ENCODE measurements at places on chromosomes 7 and 10.
A peak's percentile ranks its signal among the peaks of the same experiment; 100 is the strongest.

DNA sequence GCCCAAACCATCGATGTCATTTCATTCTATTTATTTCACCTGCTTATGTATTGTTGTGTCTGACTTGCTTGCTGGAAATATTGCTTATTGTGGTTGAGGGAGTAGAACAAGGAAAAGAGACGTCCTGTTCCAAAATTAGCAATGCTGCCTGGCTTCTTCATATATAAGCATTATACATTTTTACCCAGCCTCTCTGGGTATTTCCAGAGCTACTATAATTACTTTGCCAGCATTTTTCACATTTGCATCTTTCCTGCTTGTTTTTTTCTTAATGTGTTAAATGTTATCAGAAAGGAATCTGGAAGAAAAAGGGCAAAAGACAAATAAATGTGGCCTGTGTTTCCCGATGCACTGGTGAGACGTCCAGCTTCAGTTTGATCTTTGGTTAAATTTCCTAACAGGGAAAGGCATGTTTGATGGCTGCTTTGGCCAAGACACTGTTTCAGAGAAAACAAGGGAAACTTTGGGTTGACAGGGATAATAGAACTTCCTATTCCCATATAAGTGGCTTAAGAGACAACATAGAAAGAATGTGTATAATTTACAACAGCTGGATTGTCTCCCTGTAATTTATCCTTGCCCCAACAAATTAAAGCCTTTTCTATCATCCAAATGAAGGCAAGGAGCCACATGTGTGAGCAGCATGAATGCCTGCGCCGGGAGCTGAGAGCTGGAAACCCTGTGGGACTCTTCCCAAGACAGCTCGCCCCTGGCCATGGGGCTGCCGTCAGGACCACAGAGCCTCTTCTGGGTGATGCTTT is 671.1 kb upstream of the CELF2 start:
- no peak for DNase-seq

DNA sequence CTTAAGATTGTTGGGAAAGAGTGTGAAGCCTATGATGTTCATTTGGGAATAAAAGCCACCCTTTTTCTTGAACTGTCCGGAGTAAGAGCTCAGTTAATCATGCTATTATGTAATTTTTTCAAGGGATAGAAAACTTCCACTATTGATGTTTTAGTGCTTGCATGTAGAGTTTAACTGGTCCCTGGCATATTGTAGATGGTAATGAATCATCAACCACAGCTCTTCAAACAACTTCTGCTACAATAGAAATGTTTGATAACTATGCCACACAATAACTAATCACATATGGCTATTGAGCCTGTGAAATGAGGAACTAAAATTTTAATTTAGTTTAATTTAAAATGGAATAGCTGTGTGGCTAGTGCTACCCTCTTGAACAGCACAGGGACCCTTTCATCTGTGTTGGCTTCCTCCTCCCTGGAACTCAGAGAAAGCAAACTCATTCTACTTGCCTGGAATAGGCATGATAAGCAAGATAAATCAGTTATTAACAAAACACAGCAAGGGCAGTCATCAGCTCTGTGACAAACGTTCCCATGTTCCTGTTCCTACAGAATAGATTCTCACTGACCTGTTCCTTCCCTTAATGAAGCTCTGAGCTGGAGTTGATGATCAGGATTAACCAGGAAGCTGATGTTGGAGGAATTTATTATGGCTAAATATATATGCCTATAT is 4.9 kb upstream of the SRI start:
- peak; percentile 88 for DNase-seq

- no peak for DNase-seq
These were observed 665.3 kb downstream of the TNS3 start for GRCh38 chr7:46916581-46916980.

DNA sequence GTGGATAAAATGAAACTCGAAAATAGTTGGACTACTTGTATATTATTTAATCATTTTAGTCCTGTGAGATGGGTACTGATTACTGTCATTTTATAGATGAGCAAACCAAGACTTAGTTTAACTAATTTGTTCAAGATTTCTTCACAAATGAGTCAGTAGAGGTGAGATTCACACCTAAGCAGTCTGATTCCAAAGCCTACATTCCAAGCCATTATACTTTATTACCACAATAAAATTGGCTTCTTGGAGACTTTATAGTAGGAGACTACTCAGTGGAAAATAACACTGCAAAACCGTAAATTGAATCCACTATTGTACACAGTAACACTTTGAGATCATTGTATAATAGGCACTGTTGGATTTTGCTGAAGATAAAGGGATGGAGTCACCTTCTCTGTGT is 2.2 kb downstream of the PHTF2 start:
- DNase-seq: no peak

DNA sequence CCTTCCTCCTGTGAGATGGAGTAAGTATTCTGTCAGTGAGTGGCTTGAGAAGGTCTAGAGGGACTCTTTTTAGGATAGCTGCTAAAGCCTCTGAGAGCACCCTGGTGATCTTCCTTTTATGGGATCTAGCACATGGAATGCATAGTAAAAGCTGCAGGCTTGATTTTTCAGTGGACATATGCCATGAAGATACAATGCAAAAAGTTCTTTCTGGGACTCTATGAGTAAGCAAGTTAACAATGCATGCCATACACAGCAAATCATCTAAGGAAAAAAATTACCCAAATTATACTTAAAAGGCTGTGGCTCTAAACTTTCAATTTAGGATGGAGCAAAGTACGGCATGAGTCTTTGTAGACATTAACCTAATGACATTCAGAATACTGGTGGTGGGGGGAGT is 154.5 kb downstream of the SGMS1 start:
- peak; percentile 17 for DNase-seq

DNA sequence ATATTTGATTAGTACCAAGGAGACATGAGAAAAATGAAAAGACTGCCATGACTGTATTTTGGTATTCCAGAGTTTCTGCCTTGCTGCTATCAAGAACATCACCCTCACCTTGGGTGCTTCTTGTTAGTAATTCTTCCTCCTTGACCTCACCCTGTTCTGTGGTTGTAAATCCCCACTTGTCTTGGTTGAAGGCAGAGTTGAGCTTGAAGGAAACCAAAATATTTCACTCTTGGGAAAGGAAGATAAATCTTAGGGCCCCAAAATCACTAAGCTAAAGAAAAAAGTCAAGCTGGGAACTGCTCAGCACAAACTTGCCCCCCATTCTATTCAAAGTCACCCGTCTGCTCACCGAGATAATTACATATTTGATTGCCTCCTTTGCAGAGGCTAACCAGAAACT is 20.6 kb upstream of the AKR1C3 start:
- DNase-seq: no peak

DNA sequence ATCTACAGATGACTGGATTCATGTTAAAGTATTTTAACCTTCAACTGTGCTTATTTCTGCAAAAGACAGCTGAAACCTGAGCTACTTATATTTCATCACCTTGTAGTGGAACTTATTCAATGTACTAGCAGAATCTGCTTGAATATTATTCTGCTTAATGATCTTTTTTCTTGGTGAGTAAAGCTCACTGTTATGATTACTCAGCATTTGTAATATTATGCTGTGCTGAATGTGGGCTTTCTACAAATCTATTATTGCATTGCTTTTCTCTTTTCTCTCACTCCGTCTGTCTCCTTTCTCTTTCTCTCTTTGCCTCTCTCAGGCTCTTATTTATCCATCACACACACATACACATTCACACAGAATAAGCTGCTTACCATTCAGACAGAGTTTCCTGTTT is 98.7 kb upstream of the TMEM196 start:
- no peak for DNase-seq

GRCh38 chr7:135161669-135162068 is 8.8 kb downstream of the CYREN start:
- DNase-seq: no peak

DNA sequence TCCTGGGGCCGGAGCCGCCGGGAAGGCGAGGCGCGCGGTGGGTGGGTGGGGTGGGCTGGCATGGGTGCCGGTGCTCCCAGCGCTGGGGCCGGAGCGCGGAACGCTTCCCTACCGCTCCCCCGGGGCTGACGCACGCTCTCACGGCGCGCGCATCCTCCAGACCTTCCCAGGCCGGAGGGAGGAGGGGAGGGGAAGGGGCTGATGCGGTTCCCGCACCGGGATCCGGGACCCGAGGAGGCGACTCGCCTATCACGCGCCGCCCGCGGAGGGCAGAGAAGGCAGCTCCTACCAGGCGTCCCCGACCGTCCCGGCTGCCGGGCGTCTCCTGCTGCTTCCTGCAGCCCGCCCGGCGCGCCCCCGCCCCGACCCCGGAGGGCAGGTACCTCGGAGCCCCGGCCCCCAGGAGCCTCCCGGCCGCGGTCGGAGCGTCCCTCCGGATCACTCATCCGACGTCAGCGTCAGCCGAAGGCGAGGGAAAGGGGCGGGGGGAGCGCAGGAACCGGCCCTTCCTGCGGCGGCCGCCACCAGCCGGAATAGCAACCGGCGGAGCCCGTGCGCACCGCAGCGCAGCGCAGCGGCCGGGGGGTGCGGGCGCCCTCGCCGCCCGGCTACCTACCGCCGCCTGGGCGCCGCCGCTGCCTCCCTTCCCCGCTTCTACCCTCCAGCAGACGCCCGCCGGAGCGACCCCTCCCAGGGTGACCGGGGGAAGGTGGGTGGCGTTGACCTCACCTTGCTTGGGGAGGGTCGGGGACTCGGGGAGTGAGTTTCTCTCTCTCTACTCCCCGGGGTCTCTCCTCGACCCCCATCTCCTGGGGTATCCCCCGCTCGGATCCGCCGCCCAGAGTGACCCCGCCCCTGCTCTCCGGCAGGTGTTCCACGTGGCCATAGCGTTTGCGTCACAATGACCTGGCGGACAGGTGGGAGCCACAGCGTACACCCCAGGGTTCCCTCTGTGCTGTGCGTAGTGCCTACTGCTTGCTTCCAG is at the start of gene ICA1:
Gene ICA1, minus strand, starts transcription at position 457 of the 985 bp plus-strand sequence. CDS start 26,241 bp downstream, outside the sequence.
- DNase-seq: peak; percentile 32

DNA sequence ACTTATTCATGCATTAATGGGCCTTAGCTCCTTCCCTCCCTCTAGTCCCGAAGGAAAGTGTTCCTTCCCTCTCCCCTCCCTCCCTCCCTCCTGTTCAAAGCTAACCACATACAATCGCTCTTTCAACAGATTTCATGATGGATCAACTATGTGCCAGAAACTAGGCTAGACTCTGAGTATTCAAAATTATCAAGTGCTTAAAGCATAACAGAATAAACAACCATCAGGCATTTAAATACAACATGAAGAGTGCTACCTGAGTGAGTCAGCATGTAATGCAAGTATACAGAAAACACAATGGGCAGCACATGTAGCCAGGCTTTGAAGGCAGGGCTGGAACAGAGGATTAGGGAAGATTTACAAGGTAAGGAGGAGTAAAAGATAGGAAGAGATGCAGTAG is 11.3 kb downstream of the CHCHD3 start:
- peak; percentile 25 for DNase-seq

DNA sequence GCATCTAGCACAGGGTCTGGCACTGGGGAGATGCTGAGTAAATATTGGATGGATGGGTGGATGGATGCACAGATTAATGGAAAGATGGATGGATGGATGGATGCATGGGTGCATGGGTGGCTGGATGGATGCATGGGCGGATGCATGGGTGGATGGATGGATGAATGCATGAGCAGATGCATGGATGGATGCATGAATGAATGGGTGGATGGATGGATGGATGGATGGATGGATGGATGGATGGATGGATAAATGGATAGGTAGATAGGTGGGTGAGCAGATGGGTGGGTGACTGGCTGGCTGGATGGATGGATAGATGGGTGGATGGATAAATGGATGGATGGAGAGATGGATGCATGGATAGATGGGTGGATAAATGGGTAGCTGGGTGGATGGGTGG is 5.7 kb downstream of the PAX4 start:
- DNase-seq: no peak

- no peak for DNase-seq
These were observed 18.7 kb downstream of the CNPY1 start for GRCh38 chr7:155527664-155528063.

- DNase-seq: no peak
These were observed 11.8 kb downstream of the NT5C2 start for GRCh38 chr10:103181244-103181643.

DNA sequence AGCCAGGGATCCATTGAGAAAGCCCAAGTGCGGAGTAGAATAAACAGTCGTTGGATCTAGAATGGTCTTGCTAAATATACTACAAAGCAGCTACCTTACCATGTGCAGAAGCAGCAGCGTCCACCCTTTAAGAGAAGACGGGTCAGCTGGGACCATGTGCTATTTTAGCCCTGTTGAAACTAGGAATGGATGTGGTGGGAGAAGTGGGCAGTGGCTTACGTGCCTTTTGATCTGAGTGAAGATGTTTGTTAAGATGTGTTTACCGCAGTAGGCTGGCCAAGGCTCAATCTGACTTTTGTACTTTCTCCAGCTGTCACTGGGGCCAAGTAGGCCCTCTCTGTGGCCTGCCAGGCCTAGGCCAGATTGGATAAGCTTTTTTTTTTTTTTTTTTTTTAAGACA is 9.2 kb downstream of the HABP2 start:
- no peak for DNase-seq

- peak; percentile 88 for DNase-seq
These were observed 176.3 kb downstream of the DGKI start for GRCh38 chr7:137670222-137671064.

DNA sequence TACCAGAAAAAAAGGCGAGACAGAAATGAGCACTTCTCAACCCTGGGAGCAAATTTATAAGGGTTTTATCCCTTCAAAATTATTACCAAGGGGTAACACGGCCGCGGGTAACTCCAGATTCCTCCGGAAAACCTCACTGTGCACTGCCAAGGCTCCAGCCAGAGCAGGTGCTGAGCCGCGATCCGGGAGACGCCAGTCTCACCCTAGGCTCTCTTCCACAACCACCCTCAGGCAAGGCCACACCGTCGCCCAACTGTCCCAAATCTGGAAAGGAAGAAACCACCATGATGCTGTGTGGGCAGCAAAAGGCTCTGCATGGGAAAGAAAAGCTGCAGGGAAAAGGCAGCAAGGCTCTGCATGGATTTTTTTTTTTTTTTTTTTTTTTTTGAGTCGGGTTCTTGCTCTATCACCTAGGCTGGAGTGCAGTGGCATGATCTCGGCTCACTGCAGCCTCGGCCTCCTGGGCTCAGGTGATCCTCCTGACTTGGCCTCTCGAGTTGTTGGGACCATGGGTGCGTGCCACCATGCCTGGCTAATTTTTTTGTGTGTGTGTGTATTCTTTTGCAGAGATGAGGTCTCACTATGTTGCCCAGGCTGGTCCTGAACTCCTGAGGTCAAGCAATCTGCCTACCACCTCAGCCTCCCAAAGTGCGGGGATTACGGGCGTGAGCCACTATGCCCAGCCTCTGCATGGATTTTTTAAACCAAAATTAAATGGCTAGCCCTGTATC is 39.0 kb downstream of the MAD1L1 start:
- no peak for DNase-seq

GRCh38 chr10:80664071-80664680 is 126.5 kb downstream of the SH2D4B start:
- peak; percentile 65 for DNase-seq

DNA sequence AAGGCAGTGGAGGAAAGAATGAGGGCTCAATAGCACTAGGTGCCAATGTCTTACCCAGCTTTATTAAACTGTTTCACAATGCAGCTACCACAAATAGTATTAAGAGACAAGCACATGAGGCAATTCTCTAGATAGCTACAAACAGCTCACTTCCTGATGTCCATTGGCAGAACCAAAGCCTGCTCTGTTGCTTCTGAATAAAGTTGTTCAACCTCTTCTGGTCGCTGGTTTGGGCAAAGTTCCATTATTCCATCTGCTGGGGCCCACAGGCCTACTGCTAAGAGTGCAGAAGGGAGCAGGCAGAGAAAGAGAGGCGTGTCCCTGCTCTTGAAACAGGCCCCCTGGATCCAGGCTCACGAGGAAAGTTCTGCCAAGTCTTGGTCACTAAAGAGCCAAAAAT is 173.9 kb downstream of the ZNF438 start:
- DNase-seq: peak; percentile 5

Data from bronchial epithelial cell (primary cell).